Pancreas (tissue), 10 donors: ENCODE measurements at places on chromosomes 6 and 20. TPM values are rescaled to one million over a fixed set of nuclear protein-coding genes. Genes with fewer than 3 reads are reported as not detected.

GRCh38 chr6:155024391-155025027 is 29.4 kb downstream of the TIAM2 start:
- DNase-seq, result no peak

- DNase-seq, result no peak
Observed at GRCh38 chr6:11702500-11703130, 76.0 kb downstream of the ADTRP start.

RAMACL gene
- polyA plus RNA-seq, result 0.49 TPM

BMP2 gene
- 4.3 TPM for polyA plus RNA-seq

EFCAB8 gene
- 0.14 TPM for polyA plus RNA-seq

- DNase-seq, result no peak
Observed at GRCh38 chr20:24359321-24360027, 110.0 kb upstream of the SYNDIG1 start.

DNA sequence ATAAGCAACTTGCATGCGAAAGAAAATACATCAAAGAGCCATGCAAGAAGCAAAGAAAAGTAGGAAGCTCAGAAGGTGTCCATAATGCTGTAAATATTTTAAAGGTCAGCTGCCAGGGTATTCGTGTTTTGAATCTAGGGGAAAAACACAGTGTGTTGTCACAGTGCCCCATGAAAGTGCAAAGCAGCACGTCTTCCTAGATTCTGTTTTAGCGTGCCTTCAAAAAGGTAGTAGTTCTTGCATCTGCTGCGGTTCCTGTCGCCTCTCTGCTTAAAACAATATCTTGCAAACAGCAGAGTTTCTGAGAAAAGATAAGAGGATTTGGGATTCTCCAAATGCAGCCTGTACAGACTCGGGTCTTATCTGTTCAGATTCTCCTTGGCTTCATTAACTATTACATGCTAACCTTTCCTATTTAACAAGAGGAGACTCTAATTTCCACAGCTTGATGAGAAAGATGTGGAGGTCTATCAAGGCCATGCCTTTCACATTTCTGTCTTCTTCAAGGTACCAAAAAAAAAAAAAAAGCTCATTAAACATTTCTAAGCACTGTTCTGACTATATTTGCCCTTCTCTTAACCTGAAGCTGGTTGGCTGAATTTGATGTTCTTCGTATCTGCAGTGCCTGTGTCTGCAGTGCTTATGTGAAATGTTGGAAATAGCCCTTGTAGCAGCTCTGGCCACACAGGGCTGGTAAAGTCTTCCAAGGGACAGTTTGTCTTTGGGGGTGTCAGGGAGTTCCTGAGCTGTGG is 297.5 kb downstream of the ADGB start:
- DNase-seq, result no peak

FAM135A gene
- polyA plus RNA-seq, result 7.5 TPM

- no peak for DNase-seq
Observed at GRCh38 chr6:152980656-152981055, 2.2 kb downstream of the FBXO5 start.

GRCh38 chr6:105628156-105628860 is 225.4 kb upstream of the PREP start:
- no peak for DNase-seq

GRCh38 chr20:18137412-18138265 is at the start of the genes KAT14 and PET117:
Gene KAT14 (plus strand): TSS chr20:18137863. CDS start chr20:18142661, 4,798 bp downstream.
Gene PET117 (plus strand): TSS chr20:18137863. CDS start chr20:18137956, 93 bp downstream.
- peak; percentile 97 for DNase-seq

DNA sequence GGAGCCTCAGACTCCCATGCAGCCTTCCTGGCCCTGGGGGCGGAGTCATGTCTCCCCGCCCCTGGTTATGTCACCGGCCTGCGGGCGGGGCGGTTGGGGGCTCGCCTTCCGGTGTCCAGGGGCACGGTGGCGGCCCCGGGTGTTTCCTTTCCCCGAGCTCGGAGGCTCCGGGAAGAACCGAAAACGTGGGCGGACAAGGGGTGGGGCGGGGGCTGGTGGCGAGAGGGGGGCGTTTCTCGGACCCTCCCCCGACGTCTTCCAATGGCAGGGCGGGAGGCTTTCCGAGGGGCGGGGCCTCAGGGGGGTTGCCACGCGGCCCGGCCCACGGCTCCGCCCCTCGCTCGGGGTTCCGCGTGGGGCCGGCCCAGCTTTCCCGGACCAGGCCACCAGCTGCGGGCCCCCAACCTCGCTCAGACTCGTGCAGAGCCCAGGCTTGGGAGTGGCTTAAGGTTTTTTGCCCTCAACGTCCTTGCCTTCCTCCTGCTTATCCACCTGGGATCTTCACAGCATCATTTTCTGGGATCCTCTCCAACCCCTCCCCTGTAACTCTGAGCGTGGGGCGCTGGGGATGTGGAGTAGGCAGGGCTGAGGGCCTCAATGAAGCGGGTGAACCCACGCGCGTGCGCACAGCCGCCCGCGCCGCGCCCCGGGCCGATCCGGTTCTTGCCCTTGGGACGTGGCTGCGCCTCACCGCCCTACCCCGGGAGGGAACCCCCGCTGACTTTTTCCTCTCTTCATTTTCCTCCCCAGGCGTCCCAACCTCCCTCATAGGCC is 2.1 kb upstream of the NRN1 start:
- peak; percentile 76 for DNase-seq

DNA sequence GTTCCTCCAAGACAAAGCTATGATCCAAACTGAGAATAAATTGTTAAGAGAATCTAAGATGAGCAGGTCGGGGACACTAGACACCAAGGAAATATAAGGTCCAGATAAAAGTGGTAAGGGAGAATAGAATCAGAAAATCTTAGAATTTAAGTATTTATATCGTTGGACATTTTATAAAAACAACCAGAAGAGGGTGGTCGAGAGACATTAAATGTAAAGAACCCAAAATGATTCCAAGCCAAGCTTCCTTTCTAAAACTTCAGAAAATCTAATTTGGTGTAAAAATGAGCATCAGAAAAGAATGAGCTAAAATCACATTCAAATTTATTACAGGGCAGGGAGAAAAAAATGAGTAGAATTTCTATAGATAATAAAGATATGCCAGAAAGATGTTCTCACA is 97.8 kb upstream of the OGFRL1 start:
- no peak for DNase-seq

- no peak for DNase-seq
Observed at GRCh38 chr6:2108700-2109306, 136.6 kb downstream of the GMDS start.

- no peak for DNase-seq
Observed at GRCh38 chr6:2183246-2183645, 62.2 kb downstream of the GMDS start.

DNA sequence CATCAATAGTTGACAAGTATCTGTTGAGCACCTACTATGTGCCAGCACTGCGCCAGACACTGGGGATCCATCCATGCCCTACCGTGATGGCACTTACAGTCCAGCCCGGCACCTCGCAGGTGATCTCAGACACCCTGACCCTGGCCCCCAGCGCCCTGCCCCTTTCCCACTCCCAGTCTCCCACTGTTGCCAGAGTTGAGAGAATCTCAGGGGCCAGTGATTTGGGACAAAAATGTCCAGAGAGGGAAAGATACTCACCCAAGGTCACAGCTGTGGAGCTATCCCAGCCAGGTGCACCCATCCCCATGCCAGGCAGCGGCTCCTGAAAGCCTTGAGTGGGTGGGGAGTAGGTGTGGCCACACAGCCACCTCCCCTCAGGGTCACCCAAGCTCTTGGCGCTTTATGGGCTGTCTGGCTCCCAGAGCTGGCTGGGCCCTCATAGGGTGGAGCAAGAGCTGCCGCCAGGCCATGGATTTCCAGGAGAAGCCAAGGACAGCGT is 3.3 kb downstream of the PI16 start:
- peak; percentile 74 for DNase-seq

DNA sequence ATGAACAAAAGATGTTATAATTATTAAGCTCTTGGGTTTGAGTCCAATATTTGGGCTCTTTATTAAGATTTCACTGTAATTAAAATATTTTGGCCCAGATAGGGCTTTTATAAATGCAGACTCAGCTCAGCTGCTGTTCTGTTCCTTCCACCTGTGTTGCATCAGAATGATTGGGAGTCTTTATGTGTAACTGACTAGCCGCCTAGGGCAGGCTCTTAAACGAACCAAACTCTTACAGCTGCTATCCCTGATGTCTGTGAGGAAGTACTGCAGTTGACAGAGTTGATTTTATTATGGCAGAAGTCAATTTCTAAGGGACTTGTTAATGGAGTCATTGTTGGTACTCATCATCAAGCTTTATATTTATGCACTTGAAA is 144.7 kb downstream of the MYO6 start:
- no peak for DNase-seq

XKR7 gene
- 0.42 TPM for polyA plus RNA-seq

DNA sequence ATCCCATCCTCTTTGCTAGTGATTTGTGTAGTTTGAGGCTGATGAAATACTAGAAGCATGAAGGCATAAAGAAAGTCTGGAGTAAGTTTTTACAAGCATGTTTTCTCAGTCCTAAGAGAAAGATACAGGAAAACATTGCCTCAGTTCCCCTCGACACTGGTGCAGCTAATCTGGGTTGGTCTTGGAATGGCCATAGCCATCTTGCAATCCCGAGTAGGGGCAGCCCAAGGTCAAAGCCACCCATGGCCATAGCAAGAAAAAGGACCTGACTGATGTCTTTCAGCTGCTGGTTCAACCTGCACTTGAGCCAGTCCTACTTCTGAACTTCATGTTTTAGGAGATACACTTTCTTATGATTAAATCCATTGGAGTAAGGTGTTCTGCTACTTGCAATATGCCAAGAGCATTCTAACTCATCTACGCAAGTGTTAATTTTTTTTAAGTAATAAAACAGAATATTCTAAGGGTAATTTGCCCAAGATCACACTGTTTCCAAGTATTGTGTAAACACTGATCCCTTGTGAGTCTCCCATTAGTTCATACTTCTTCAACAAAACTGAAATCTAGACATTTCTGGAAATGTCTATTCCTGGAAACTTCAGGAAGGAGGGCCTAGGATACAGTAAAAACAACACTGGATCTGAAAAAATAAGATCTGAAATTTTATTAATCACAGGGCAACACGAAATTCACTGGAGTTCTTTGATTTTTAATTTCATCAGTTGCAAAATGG is 108.9 kb downstream of the MAP3K5 start:
- no peak for DNase-seq

- peak; percentile 22 for DNase-seq
Observed at GRCh38 chr6:154156135-154156896, 117.3 kb downstream of the OPRM1 start.

DNA sequence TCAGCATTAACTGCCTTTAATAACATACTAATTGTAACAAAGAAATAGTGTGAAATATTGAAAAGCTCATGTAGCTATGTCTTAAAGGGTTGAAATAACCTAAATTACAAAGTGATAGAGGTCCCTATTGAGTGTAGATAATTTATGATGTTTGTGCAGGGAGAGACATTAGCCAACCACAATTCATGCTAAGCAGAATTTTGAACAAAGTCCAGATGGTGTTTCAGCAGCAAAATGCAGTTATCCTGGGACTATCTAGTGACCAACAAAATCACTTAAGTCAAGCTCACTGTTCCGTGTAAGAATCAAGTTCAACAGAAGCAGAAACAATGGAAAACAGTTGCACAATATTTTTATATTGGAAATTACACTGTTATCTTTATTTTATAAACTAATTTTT is 218.5 kb downstream of the SIM1 start:
- DNase-seq, result no peak

PACSIN1 gene
- 1.2 TPM for polyA plus RNA-seq

DNA sequence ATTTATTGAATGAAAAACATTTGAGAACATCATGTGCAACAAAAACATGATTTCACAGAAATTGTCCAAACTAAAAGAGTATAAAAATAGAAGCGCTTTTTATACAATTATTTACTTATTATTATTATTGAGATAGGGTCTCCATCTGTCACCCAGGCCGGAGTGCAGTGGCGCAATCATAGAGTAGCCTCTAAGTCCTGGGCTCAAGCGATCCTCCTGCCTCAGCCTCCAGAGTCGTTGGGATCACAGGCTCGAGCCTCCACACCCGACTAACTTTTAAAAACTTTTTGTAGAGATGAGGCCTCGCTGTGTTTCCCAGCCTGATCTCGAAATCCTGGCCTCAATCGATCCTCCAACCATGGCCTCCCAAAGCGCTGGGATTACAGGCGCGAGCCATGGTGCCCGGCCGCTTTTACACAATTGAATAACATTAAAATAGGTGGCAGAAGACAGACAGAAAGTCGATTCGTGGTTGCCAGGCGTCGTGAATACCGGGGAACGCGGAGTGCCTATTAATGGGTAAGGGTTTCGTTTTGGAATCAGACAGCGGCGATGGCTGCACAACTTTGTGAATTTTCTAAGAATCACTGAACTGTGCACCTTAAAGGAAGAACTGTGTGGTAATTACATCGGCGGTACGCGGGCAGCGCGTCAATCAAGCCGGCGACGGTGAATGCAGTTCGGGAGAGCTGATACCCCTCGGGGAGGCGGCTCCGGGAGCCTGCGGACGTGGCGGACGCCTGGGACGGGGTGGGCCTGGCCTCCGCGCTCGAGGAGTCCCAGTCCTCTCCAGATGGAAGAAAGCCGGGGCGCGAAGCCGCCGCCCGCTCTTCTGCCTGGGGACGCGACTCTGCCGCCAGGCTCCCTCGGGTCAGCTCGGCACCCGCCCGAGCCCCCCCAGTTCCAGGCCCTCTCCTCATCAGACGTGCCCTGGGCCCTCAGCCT is 807 bp downstream of the TBC1D20 start:
- peak; percentile 79 for DNase-seq

IPCEF1 gene
- polyA plus RNA-seq, result 0.53 TPM

- DNase-seq, result no peak
Observed at GRCh38 chr20:2252419-2252997, 43.3 kb upstream of the TGM3 start.

IL17A gene
- polyA plus RNA-seq, result not detected

DSP gene
- polyA plus RNA-seq, result 35.0 TPM

GRCh38 chr6:142226731-142227130 is 75.1 kb upstream of the ADGRG6 start:
- DNase-seq, result no peak

SMOC2 gene
- 7.1 TPM for polyA plus RNA-seq

FAM209B gene
- polyA plus RNA-seq, result 2.0 TPM

DNA sequence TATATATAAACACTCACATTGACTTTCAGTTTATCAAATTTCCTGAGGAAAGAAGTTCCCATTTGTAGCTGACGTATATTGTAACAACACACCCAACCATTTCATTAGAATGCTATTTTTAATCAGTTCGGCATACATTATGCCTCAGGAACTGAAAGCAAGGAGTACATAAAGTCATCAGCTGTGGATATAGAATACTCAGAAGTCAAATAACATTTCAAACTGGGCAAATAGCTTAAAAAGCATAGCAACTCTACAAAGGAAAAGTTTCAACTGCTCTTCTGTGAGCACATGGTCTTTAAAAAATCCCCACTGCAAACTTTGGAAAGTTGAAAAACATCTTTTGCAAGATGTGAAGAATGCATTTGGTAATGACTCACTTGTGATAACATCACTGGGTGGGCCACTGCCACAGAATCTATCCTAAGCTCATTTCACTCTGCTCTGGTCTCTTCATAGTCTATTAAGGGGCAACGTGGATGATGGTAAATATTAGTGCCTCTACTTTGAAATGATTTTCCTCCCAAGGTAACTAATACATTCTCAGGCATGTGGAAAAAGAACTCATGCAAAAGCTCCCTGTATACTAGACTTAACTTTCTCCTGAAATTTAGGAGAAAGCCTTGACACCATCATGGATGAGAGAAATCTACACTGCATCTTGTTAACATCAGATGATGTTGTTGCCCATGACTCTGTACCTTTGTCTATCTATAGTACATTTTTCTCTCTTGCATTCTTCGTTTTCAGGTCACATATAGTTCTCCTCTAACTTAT is 49.2 kb downstream of the FYN start:
- DNase-seq, result no peak

- DNase-seq, result no peak
Observed at GRCh38 chr6:95866732-95867131, 149.0 kb upstream of the FUT9 start.
